Tibial nerve (tissue), 4 donors: ENCODE measurements at places on chromosomes 13 and 19.

- no peak for DNase-seq
Measured at GRCh38 chr13:111337741-111338140, 17.3 kb downstream of the TEX29 start.

DNA sequence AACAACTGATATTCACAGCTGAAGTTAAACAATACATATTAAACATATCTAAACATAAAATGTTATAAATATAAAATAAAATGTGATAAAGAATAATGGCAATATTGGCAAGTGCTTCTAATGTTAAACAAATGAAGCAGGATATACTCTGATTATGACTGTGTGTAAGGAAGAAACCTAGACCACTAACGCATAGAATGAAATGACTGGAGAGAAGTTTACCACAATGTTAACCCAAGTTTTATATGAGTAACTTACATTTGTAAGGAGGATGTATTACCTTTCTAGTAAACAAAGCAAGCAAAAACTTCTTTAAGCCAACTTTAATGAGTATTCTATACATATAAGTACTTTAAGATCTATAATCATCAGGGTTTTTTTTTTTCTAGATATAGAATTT lies 43.0 kb downstream of the RB1 start:
- DNase-seq: no peak

DNA sequence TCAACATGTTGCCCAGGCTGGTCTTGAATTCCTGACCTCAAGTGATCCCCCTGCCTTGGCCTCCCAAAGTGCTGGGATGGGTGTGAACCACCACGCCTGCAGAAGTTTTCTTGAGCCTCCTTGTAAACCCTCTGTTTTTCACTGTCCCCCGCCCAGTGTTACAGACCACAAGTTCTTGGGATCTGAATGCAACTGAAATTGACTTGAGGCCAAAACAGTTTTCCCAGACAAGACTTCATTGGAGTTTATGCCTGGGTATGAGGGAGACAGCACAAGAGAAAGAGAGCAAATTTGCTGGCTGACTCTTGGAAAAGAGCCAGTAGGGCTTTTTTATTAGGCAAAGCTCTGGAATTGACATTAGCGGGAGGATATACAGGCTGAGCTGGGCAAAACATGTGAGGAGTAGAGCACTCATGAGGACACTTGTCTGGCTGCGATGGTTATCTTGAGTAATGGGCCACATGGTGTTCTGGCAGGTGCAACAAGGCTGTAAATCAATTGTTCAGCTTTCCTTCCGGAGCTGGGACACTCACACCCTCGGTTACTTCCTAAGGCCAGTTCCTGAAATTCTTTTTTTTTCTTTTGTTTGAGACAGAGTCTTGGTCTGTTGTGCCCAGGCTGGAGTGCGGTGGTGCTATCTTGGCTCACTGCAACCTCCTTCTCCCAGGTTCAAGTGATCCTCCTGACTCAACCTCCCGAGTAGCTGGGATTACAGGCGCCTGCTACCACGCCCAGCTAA lies 12.7 kb upstream of the HNRNPL start:
- no peak for DNase-seq

DNA sequence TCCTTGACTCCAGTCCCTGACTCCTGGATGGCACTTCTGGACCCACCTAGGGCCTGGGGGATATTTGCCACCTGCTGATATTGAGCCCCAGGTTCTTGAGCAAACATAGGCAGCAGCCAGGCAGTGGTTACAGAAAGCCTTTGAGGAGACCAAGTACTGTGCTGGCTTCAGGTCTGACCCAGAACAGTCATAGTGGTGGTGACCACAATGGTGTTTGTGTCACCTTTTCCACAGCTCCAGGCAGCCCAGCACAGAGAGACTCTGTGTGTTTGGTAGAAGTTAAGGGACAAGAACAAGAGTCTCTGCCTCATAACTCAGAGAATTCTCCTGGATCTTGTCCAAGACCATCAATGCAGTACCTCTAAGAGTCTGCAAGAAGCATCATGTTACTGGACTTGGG lies 14.6 kb upstream of the CLC start:
- no peak for DNase-seq

- DNase-seq: no peak
Measured at GRCh38 chr19:35104361-35104760, 11.3 kb upstream of the FXYD3 start.

GRCh38 chr19:6227936-6228325 lies 51.8 kb downstream of the MLLT1 start:
- no peak for DNase-seq

- DNase-seq: no peak
Measured at GRCh38 chr13:80945328-80945727, 604.4 kb upstream of the SPRY2 start.

DNA sequence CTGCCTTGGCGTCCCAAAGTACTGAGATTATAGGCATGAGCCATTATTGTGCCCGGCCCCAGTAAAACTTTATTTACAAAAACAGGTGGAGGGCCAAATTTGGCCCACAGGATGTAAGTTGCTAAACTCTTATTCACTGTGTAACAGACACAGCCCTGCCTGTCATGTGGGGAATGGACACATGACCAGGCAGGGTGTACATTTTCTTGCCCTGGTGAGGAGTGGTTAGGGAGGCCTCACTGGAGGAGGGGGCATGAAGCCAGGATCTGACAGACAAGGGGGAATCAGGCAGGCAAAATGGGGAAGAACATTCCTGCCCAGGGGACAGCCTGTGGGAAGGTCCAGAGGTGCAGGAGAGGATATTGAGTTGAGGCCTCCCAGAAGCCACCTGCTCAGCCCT lies 7.4 kb upstream of the PGLS start:
- DNase-seq: no peak

GRCh38 chr13:106440866-106441265 lies 94.6 kb downstream of the EFNB2 start:
- no peak for DNase-seq

GRCh38 chr19:48670699-48671445 lies 1.9 kb downstream of the NTN5 start:
- no peak for DNase-seq

DNA sequence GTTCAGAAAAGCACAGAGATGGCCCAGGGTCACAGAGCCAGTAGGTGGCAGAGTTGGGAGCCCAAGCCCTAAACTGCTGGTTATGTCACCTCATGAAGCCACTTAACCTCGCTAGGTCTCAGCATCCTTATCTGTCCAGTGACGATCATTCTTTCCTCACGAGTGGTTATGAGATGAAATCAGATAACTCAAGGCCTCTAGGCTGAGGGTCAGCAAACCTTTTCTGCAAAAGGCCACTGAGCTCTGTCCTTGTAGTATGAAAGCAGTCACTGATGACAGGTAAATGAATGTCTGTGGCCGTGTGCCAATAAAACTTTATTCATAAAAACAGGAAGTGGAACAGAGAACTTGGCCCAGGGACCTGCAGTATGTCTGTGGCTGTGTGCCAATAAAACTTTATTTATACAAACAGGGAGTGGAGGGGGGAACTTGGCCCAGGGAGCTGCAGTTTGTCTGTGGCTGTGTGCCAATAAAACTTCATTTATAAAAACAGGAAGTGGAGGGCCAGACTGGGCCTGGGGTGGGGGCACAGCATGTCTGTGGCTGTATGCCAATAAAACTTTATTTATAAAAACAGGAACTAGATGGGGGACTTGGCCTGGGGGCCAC lies 71.2 kb downstream of the GNG7 start:
- DNase-seq: no peak

- no peak for DNase-seq
Measured at GRCh38 chr19:19530423-19530804, 1.7 kb downstream of the YJEFN3 start.

GRCh38 chr19:3458229-3459088 lies 21.9 kb downstream of the SMIM24 start:
- DNase-seq: no peak

DNA sequence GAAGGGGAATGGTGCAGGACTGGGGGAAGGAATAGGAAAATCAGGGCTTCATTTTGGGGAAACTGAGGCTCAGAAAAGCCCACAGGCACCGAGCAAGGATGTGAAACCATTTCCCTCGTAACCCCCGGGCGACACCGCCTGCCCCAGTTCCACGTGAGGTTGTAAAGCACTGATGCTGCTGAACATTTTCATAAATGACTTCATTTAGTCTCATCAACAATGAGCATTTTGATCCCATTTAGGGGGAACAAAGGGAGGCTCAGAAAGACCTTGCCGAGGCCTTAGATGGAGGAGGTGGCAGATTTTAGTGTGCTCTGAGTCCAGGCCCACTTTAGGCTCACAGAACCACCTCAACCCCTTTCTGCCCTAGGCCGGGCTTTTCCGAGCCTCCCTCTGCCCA lies 20.5 kb upstream of the FBXO27 start:
- no peak for DNase-seq
